ENCODE measurements at places on chromosomes 7 and 10.

GRCh38 chr7:12945901-12946300 lies 258.5 kb downstream of the ARL4A start:
- DNase-seq, result no peak

DNA sequence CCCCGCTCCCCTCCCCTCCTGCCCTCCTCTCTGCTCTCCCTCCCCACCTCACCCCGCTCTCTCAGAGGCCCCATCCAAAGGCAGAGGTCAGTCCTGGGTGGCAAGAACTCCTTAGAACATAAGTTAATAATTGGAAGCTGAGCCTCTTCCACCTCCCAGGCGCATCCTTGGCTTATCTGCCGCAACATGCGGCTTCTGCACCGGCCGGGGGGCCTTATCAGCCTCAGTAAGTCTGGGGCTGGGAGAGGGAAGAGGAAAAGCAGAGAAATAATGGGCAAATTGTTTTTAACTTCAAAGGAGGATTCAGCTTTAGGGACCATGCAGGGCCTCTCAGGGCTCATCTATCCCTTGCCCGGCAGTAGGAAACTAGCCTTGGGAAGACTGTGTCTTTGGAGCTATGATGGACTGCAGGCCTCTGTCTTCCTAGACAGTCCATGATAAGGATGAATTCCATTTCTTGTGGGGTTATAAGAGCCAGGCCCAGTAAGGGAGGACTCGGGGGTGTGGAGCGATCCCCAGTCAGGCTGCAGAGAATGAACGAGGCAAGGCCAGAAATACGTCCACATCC lies 411.6 kb downstream of the PLXNA4 start:
- DNase-seq, result no peak

DNA sequence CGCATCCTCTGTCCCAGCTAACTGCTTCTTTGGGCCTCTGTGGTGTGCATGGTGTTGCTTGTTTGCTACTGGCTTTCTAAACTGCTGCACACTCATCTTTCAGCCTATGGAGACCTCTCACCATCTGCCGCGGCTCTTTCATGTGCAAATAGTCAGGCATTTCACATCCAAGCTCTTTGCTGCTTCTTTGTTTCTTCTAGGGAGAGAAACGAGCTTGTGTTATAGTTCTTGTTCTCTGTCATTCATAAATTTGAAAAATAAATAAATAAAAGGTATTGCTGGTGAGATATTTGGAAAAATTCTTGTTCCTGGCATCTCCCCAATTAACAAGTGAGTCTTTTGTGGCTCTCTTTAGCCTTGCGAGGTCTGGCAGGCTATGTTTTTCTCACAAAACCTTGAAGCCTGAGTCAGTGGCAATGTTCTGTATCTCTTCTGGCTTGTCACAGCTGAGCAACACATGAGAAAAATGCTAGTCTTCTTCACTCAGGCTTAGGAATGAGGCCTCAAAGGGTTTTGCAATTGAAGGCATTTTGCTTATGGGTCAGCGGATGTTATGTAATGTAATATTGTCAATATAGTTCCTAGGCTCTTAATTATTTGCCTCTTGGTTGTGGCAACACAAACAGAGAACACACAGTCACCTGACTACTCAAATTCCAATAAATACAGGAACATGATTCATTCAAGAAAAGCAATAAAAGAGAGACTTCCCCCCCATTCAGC lies 274.0 kb downstream of the FRMD4A start:
- peak; percentile 80 for DNase-seq

- DNase-seq, result no peak
These were observed 321.4 kb upstream of the HGF start for GRCh38 chr7:82091126-82091684.

DNA sequence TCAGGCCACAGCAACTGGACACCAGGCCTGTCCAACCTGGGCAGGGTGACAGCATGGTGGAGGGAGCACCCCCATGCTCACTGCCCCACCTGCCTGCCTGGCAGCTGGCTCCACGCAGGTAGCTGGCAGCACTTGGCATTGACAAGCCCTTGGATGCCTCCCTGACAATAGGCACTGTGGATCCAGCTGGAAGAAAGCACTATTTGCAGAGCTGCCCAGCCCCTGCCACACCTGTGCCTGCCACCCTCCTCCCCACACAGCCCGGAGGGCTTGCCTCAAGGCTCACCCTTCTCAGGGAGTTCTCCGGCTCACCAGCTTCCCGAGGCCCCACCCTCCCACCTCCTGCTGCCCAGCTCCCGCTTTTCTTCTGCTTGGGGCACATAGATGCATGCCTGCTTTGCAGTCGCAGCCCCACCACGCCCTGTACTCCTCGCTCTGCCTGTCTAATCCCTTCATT lies 160.1 kb downstream of the NEURL1 start:
- no peak for DNase-seq

DNA sequence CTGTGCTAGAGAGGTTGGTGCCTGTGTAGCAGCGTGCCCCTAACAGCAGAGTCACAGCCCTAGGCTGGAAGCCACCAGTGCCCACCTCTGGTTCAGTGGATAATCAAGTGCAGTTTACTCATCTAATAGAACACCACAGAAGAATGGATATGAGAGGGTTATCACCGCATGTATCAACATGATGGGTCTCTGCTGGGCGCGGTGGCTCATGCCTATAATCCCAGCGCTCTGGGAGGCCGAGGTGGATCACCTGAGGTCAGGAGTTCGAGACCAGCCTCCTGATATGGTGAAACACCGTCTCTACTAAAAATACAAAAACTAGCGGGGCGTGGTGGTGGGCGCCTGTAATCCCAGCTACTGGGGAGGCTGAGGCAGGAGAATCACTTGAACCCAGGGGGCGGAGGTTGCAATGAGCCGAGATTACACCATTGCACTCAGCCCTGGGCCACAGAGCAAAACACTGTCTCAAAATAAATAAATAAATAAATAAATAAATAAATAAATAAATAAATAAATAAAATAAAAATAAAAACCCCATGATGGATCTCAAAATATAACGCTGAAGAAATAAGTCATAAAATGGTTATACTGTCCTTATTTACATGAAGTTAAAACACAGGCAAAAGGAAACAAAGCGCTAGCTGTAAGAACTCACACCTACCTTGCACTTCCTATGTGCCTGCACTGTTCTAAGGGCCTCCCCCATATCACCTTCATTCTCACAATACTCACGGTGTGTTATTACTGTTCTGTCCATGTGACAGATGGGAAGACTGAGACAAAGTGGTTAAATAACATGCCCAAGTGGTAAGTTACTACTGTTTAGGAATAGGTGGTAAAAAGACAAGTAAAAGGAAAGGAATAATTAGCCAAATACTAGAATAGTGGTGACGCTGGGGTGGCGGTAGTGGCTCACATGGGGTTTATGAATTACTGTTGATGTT lies 70.9 kb downstream of the AMZ1 start:
- DNase-seq, result no peak

DNA sequence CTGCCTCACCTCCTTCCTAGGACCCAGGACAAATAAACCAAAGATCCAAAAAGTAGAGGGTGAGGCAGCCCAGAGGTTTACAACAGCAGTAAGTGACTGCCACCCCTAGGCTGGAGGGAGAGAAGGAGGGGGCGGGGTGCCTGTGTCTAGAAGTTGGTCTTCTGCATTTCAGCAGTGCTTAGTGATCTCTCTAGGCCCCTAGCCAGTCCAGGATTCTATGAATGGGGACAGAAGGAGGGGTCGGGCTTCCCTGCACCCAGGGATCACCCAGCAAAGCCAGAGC lies 62.8 kb upstream of the KDM7A start:
- no peak for DNase-seq

GRCh38 chr7:16484453-16485158 lies 19.1 kb upstream of the SOSTDC1 start:
- DNase-seq, result peak; percentile 68

GRCh38 chr10:66804962-66805361 lies 120.9 kb upstream of the LRRTM3 start:
- DNase-seq, result peak; percentile 13

GRCh38 chr7:94050046-94050445 lies 45.9 kb upstream of the BET1 start:
- DNase-seq, result no peak

DNA sequence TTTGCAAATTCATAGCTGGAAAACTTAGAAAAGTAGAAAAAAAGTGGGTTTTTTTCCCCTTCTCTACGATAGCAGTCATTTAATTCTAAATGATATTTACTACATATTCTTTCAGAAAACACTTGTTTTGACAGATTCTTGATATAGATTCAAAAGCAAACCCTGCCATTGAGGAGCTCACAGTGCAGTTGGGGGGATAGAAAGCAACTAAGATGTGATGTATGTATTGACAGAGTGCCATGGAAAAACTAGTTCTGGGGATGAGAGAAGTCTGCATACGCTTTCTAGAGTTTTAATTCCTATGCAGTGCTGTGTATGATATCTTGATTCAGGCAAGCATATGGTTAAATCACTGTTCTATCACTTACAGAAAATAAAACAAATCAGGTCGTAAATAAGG lies 436.6 kb upstream of the GHITM start:
- DNase-seq, result no peak

DNA sequence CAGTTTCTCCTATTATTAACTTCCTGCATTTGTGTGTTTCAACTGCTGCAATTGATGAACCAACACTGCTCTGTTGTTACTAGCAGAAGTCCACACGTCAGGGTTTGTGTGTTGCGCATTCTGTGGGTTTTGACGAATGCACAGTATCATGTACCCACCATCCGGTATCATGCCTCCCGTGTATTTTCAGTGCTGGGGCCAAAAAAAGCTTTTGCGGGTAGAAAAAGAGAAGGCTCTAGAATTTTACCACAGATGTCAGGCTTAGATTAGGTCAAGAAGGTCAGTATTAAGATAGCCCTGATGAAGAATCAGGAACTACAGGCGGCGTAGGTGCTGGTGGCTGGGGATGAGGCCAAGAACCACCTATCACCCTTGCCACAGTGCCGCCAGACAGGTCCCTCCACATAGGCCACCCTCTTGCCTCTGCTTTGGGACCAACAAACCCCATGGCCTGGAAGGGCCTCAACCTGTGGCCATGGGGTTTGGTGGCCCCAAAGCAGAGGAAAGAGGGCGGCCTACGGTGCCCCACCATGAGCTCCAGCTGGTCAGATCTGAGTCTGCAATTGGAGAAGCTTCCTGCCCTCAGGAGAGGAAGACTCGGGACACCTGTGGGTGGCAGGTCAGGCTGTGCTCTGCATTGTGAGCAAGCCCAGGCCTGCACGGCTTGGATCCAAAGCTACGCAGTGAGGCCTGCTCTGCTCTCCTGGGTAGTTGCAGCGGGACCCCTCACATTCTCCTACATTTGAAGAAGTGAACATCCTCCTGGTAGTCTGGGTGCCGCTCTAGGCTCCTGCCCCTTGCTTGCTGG lies 71.9 kb downstream of the MKI67 start:
- DNase-seq, result no peak

- no peak for DNase-seq
These were observed 167.6 kb downstream of the ZNF365 start for GRCh38 chr10:62541811-62542210.

DNA sequence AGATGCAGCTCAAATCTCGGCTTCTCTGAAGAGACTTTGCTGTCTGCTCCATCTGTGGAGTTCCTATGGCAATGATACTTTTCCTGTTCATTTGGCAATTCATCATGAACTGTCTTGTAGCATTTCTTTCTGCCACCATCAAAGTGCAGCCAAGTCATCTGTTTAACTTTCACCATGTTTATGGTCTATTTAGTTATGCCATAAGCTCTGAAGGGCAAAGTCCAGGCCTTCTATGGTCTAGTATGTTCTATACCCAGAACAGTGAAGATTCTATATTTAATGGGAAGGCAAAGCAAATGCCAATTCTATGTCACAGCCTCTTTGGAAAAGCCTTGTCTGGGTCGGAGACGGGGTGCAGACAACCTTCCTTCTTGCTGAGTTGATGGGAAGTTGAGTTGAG lies 472.6 kb downstream of the PLXNA4 start:
- DNase-seq, result no peak

GRCh38 chr10:3780771-3781467 lies 4.1 kb downstream of the KLF6 start:
- DNase-seq, result no peak
